Retinal pigment epithelial cell (primary cell): ENCODE measurements at places on chromosomes 11 and 22.

GRCh38 chr11:73426219-73426850 lies 50.1 kb downstream of the RELT start:
- DNase-seq: no peak

DNA sequence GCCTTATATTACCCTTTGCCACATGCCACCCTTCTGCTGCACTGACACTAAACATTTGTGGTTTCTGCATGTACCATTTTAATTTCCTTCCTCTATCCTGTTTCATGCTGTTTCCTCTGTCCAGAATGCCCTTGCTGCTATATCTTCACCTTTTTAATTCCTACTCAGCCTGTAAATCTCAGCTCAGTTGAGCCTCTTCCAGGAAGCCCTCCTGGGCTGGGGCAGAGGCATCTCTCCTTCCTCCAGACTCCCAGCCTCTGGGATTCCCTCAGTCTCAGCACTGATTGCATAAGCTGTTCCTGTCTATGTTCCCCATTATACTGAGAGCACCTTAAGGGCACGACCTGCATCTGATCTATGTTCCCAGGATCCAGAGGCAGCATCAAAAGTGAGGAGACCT lies 98.7 kb downstream of the RNF169 start:
- DNase-seq: no peak

GRCh38 chr22:47561766-47562165 lies 799.3 kb downstream of the TBC1D22A start:
- no peak for DNase-seq

DNA sequence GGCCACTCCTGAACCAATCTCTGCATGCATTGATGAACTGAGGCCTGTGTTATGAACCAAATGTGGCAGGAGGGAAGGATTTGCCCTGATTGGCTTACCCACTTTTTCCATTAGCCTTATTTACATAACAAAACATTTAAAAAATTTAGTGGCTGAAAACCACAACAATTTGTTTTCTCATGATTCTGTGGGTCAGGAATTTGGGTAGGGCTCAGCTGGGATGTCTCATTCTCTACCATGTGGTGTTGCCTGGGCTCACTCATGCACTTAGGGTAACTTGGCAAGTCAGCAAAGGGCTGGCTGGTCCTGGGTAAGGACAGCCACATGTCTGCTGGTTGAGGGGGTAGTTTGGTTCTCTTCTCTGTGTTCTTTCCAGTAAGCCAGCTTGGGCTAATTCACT lies 35.1 kb upstream of the CYP2R1 start:
- DNase-seq: no peak

- no peak for DNase-seq
These were observed 82.4 kb upstream of the VPREB1 start for GRCh38 chr22:22161924-22162851.

DNA sequence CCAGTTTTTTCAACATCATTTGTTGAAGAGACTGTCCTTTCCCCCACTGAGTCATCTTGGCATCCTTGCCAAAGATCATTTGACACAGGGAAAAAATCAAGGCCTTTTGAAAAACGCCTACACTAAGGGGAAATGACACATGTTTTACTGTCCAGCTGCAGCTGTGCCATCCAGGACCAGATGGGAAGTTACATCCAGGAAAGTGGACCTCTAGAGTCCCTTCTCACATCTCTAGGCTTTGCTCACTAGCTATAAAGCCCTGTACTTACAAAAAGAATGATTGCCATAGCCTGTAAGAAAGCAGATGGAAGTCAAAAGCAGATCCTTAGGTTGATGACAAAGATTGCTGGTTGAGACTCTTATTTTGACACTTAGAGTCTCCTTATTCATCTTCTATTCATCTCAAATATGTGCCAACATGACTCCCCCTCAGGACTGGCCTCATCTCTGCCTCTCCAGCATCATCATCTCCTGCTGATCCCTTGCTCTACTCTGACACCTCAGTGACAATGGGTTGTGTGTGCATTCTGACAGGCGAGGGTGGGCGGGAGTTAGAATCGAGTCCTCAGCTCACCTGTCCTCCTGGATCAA lies 22.8 kb downstream of the OSBP2 start:
- no peak for DNase-seq
